LHCN-M2 (cell line): ENCODE measurements at places on chromosomes 6 and 20. TPM values are rescaled to one million over a fixed set of nuclear protein-coding genes. Genes with fewer than 3 reads are reported as not detected.

Gene TBPL1
- 28.2 and 39.8 TPM in 2 replicates for total RNA-seq

Gene TOMM34
- 59.3 and 61.7 TPM in 2 replicates for total RNA-seq

- peak; percentile 18 for DNase-seq
Measured at GRCh38 chr20:44532981-44533331, 11.1 kb upstream of the SERINC3 start.

DNA sequence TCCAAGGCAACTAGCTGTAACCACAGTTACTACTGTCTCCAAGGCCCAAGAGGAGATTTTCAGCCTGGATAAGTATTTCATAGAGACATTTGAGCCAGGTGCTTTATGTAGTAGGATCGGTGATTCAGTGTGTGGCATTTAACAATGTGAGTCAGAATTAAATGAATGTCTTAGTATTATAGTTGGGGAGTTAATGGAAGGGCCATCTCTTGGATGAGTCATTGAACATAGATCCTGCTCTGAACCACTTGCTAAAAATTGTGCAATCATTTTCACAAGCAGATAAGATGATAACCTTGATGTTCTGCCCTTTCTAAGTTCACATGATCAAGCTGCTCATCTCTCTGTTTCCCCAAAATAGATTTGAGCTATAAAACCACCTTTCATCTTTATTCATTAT is 668.9 kb upstream of the CITED2 start:
- DNase-seq: peak; percentile 99

DNA sequence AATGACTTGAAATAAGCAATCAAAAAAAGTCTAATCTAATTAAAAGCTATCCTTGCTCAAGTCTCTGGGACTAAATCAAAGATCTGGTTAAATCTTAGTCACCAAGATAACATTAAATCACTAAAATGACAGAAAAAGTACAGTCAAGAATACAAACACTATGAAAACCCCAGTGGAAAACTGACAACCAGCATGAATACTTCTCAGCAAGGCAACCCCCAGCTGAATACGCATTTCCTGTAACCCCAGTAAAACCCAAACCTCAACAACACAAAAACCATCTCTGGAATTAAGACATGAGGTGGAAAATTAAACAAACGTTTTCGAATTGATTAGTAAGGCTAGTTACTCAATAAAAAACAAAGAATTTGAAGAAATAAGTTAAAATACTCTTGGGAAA is 23.7 kb upstream of the ZC3H12D start:
- DNase-seq: no peak

DNA sequence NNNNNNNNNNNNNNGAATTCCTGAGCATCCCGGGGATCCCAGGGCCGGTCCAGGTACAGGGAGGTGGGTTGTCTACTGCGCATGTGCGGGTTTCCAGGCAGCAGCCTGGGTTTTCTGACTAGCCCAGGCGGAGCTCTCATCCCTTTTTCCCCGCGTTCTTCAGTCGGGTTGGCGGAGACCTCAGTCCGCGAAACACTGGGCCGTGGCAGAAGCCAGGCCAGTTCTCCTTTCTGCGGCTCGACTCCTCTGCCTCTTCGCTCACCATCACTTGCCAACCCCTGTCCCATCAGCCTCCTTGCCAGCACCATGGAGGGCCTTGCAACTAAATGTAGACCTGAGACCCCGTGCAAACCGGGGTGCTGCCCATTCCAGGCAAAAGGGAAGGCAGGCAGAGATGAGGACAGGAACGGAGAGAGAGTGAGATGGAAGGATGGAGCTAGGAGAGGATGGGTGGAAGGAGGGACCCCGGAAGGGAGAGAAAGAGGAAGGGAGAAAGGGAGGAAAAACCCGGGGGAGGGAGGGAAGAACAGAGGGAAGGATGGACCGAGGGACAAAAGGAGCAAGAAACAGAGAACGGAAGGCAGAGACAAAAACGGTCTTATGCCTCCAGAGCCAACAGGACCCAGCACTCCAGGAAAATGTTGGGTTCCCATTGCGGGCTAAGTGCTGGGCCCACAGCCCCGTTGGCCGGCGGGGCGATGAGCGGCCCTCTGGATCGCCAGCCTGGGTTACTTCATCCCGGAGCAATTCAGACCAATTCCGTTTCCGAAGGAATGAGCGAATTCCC is 445.4 kb upstream of the DEFB115 start:
- DNase-seq: no peak

Gene PTPRT
- not detected in 2 replicates for total RNA-seq

- DNase-seq: no peak
Measured at GRCh38 chr6:34865107-34865506, 22.7 kb downstream of the TAF11 start.

Gene LAMA4
- 6.5 and 6.8 TPM in 2 replicates for total RNA-seq

GRCh38 chr20:48761874-48762273 is 65.9 kb downstream of the PREX1 start:
- no peak for DNase-seq

DNA sequence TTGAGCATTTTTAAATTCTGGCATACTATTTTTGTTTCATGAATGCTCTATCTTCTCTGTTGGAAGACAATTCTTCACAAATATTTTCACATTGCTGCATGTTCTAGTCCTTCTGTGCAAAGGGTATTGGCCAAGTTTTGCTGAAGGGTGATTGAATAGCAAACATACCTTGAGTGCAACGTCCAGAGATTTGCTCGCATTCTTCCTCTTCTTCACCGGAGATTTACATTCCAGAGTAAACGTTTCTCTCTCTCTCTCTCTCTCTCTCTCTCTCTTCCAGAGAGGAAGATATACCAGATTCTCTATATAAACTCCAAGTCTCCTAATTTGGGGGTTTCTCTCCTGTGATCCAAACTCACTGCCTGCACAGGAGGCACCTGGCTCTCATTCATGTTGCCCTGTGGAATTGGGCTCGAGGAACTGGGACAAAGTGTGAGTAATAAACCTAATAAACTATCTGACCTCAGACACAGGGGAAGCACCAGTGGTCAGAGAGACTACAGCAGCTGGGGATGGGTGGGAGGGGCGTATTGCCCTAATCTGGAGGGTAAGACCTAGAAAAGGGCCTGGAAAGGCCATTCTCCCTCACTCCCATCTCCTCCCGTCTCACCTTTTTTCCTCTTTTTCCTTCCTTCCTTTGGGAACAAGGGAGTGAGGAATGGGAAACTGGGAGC is 1.1 kb upstream of the TREML1 start:
- peak; percentile 52 for DNase-seq

DNA sequence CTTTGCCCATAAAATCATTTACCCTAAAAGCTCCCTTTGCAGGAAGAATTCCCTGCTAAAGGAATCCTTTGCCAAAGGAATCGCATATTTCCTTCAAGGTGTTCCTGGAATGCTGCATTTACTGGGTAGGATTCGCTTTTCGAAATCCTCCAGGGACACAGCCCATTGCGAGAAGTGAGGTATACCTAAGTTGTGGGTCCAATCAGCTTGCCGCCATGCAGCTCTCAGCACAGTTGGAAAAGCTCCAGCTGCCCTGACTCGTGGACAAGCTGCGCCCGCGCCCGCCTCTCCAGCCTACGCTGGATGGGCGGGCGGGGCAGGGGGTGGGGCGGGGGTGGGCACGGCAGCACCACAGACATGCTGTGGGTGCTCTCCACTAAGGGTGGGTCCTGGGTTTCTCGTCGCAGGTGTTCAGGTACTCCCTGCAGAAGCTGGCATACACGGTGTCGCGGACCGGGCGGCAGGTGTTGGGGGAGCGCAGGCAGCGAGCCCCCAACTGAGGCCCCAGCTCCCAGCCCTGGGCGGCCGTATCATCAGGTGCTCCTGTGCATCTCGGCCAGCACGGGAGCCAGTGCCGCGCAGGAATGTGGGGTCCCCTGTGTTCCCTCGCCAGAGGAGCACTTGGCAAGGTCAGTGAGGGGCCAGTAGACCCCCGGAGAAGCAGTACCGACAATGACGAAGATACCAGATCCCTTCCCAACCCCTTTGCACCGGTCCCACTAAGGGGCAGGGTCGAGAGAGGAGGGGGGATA is 1.4 kb downstream of the NNAT start:
- DNase-seq: no peak

Gene POU5F1
- 0.63 and 1.3 TPM in 2 replicates for total RNA-seq

Gene LAMP5
- 0.98 and 1.0 TPM in 2 replicates for total RNA-seq

DNA sequence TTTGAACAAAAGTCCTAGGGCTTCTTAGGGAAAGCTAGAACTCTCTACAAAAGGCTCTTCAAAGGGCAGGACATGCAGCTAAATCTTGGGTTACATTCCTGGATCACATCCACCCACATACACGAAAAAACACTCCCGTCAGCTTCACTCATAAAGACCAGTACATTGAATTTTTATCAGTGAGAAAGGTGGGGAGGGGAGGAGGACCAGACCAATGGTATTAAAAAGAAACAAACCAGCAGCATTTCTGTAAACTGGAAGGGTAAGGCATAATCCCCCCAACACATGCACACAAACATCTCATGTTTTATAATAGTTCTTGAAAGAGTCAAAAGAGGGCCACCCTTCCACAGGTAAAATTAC is 31.6 kb downstream of the MYLK4 start:
- no peak for DNase-seq

DNA sequence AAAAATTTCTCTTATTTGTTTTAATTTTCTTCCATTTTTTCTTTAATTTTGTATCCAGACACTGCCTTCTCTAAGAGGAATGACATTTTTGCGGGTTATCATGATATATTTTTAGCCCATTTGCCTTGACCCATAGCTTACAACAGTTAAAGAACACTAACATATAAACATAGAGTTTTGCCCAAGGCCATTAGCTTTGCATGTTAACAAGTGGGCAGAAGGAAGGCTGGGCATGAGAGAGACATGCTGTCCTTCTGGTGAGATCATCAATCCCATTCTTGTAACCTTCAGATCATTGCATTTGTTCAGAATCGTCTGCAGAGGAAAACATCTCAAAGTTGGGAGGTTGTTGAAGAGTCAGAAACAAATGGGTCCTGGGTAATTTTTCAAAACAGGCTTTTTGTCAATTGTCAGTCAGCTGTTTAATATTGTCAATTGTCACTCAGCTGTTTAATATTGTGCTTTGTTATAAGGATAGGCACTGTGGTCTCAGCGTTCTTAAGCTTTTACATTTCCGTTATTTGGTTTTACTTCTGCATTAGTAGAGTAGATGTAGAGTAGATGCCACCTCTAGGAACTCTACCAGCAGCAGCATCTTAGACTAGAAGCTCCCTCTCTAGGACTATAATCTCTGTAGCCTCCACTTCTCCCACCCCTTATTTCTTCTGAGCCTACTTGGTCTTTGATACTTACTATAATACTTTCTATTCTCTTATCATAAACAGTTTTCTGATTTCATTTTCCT is 243.1 kb downstream of the ESR1 start:
- no peak for DNase-seq

DNA sequence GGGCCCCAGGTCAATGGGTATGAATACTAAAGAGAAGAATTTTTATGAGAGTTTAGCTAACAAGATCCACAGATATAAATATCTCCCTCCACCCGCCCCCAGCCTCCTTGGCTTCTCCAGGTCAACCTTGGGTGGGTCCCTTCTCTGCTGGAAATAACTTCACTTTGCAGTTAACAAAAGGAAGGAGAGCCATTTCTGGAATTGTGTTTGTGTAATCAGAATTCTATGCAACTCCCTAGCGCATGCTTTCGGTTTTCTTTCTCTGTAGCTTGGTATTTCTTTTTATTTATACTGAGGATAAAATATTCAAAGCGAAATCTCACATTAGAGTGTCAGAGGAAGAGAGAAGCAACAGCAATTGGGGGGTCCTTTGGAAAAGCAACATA is 27.1 kb downstream of the RIPOR2 start:
- no peak for DNase-seq
